Kidney (tissue), 22 donors: ENCODE measurements at places on chromosomes 13 and 19. TPM values are rescaled to one million over a fixed set of nuclear protein-coding genes. Genes with fewer than 3 reads are reported as not detected.
A peak's percentile ranks its signal among the peaks of the same experiment; 100 is the strongest.

The OR7D2 gene
- not detected for total RNA-seq

DNA sequence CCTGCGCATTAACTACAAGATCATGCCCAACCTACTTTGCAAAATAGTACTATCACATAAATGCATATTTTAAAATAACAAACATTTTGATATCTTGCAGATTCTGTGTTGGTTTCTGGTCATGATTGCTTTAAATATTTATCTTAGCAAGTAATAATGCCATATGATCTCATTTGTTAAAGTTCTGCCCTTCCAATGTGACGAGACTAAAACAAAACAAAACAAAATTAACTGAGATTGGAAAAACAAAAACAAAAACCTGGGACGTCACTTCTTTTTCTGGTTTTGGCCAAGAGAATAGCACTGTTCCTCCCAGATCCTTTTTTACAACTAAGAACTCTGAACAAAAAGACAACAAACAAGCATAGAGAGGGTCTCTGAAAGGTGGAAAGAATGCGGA lies 436.3 kb downstream of the DACH1 start:
- DNase-seq, result no peak

- no peak for DNase-seq
Measured at GRCh38 chr13:103451656-103452055, 385.4 kb upstream of the SLC10A2 start.

DNA sequence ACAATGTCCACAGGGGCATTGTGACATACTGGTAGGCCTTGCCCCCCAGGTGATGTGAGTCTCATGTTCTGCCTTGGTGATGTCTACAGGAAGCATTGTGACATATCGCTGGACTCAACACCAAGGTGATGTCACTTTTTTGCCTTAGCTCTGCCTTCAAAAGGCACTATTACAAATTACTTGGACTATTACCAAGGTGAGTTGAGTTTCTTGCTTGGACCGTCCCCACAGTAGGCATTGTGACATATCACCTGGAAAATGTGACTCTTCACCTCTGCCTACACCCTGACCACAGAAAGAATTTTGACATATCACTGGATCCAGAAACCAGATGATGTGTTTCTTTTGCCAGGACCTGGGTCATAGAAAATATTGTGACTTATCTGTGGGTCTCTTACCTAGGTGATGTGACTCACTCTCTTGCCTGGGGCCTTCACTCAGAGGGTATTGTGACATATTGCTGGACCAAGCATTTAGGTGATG lies 60.6 kb upstream of the ZNF724 start:
- no peak for DNase-seq

DNA sequence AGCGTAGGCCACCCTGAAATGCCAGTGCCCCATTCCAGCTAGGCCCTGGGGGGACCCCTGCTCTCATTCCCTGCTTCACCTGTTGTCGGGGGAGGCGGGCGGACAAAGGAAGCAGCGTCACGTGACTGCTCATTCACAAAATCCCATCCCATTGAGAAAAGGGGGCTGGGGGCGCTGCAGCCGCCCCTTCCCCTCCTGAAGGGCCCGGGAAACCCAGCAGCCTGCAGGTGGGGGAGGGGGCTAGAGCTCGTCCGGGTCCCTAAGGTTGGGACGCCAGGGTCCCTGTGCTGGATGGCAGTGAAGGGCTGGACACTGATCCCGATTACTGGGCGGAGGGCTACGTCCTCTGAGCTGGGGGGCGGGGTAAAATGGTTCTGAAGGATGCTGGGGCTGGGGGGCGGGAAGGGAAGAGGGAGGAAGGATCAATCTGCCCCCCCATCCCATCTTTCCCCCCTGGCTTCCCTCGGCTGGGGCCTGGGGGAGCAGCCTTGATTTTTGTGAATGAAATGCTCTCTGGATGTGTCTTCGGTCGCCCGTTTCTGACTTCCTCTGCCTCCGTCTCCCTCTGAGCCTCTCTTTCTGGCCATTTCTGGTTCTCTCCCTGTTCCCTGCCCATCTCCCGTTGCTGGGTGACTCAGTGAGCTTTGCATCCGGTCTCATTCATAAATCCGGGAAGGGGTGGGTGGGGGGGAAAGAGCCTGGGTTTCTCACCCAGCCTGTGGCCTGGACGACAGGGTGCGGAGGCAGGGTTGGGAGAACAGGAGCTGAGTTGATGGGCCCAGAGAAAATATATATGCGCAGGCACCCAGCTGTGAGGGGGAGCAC lies 816 bp downstream of the SPRED3 start:
- DNase-seq, result peak; percentile 62

DNA sequence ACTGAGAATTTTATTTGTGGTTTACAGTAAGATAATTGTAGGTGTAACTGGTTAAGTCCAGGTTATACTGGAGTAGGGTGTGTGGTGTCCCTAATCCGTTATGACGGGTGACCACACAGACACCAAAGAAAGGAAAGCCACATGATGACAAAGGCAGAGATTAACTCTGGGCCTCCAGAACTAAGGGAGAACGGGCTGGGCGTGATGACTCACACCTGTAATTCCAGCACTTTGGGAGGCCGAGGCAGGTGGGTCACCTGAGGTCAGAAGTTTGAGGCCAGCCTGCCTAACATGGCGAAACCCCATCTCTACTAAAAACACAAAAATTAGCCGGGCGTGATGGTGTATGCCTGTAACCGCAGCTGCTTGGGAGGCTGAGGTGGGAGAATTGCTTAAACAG lies 10.2 kb upstream of the FUT2 start:
- DNase-seq, result no peak
